ENCODE measurements at places on chromosomes 16 and 17. TPM values are rescaled to one million over a fixed set of nuclear protein-coding genes. Genes with fewer than 3 reads are reported as not detected.

The C16orf86 gene
- total RNA-seq = 4.7 TPM

The TMEM114 gene
- not detected for total RNA-seq

The ELMO3 gene
- total RNA-seq = 11.0 TPM

DNA sequence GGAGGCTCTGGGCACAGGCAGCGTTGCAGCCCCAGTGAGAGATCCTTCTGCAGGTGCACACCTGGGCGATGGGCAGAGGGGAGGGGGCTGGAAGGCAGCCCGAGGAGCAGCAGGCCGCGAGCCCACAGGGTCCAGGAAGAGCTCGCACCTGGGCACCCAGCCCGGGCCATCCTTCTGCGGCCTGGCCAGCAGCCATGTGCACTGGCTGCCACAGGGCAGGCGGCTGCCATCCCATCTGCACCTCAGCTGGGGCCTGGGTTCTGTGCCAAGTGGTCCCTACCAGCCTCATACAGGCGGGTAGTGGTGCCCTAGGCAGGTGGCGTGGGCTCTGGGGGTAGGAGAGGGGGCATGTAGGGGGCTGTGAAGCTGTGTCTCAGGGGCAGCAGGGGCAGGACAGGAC is 197.2 kb downstream of the RBFOX3 start:
- no peak for DNase-seq

DNA sequence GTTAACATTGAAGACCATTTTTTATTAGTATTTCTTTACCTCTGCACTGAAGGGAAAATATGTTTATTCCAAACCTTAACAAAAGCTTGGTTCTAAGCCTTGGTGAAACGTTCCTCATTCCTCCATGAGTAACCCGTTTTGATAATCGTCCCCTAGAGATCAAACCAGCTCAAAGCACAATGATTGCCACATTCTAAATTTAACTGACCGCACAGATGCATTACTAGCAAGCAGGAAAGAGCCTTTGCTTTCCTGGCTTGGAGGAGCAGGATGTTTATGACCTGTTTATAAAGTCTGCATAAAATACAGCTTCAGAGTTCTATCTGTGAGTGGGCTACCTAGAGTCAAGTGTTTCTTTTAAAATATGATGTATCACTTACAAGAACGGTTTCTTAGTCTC is 193.8 kb downstream of the TMEM114 start:
- no peak for DNase-seq

- DNase-seq = no peak
Measured at GRCh38 chr17:49344914-49345313, 17.1 kb downstream of the ZNF652 start.
